ENCODE measurements at places on chromosomes 2 and 18. TPM values are rescaled to one million over a fixed set of nuclear protein-coding genes. Genes with fewer than 3 reads are reported as not detected.
A peak's percentile ranks its signal among the peaks of the same experiment; 100 is the strongest.

CELF4 gene
- total RNA-seq, result not detected

PLEKHA3 gene
- total RNA-seq, result 29.3 TPM

PSMA8 gene
- total RNA-seq, result 1.0 TPM

LCT gene
- 0.10 TPM for total RNA-seq

PASK gene
- total RNA-seq, result 144 TPM

DNA sequence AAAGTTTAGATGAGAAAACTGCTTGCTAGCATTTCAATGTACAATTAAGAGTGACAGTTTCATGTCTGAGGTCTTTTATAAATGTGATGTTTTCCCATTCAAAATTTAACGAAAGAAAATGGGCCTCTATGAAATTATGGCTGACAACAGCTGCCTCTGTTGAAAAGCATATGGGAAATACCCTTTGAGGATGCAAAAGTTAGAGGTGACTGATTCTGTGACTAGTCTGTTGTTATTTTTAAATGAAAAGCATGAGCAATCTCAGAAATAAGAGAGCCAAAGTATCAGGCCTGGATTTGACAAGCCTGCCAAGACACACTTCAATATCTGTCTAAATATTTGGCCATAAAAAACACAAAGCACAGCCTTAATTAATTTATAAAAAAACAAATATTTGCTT is 580.8 kb downstream of the ERBB4 start:
- no peak for DNase-seq

GRCh38 chr2:123073956-123074355 is 951.1 kb upstream of the CNTNAP5 start:
- DNase-seq, result no peak

- DNase-seq, result no peak
Measured at GRCh38 chr18:73110307-73110706, 242.5 kb upstream of the NETO1 start.

- no peak for DNase-seq
Measured at GRCh38 chr2:177129610-177130009, 83.0 kb upstream of the HNRNPA3 start.

DNA sequence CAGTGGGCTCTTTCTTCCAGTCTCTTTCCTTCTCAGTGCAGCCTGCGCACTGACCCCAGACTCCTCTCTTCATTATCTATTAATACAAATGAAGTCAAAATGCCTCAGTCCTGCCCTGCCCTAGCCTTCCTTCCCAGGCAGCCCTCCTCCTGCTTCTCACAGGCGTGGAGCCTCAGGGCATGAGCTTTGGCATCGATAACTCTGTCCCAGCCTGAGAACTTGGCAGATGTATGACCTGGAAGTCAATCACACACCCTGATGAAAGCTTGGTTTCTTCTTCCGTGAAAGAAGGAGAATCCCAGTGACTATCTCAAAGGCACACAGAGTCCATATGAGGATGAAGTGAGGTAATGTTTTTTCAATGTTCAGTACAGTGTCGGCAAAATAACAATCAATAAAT is 600.7 kb upstream of the ID2 start:
- DNase-seq, result no peak

- no peak for DNase-seq
Measured at GRCh38 chr2:43154685-43155084, 71.7 kb downstream of the ZFP36L2 start.

GRCh38 chr2:69086466-69086865 is 73.5 kb downstream of the ANTXR1 start:
- no peak for DNase-seq

DNA sequence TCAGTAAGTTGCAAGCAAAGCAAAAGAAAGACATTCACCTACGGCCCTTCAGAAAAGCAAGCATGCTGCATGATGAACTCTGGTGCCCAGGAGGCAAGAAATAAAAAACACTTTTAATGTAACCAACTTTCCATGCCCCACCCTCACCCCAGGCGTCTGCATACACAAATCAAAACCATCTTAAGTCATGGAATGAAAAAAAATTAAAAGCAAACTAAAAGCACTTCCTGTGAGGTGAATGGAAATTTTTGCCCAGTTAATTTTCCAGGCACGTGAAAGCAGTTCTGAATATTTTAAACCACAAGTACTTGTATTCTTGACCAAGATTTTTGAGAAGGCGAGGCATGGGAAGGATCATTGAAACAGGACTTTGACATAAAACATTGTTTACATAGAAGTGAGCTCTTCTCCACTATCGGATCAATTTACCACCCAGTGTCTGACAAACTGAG is 2.5 kb upstream of the ICOS start:
- DNase-seq, result no peak

DNA sequence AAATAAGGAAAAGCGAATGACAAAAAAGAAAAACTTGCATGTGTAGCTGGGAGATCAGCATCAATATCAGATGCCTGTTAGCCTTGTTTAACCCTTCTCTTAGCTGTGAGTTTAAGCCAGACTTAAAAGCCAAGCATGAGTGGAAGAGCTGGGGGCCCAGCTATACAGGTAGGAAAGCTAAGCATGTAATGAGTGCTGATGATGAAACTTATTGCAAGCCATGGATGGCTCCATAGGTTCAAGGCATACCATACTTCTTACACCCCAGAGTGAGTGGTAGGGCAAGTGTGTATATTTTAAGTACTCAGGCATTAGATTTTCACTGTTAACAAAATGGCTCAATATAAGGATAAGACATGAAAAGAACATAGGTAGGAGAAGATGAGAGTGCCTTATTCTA is 28.0 kb downstream of the RBBP8 start:
- no peak for DNase-seq

GRCh38 chr2:151363709-151364108 is 6.3 kb downstream of the TNFAIP6 start:
- DNase-seq, result peak; percentile 30

- DNase-seq, result no peak
Measured at GRCh38 chr2:64352292-64352691, 101.7 kb upstream of the LGALSL start.

DNA sequence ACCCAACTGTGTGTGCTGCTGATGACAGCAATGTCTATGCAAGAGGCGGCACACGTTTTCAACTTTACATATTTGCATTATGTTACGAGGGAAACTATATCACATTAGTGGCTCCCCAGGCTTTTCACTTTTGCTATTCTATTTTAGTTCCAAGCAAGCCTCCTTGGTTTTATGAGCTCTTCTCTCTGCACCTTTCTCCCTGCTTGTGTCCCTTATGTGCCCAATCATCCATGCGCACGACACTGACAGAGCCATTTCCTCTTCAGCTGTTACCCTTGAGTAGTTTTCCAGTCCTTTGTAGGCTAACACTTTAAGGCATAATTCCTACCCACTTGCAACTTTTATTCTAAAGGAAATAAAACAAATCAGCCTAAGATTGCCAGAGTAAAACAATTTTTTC is 154.3 kb downstream of the TCF4 start:
- DNase-seq, result peak; percentile 29

- no peak for DNase-seq
Measured at GRCh38 chr2:239673641-239674040, 272.8 kb upstream of the HDAC4 start.

- no peak for DNase-seq
Measured at GRCh38 chr2:119230219-119231185, 6.9 kb downstream of the STEAP3 start.

- DNase-seq, result no peak
Measured at GRCh38 chr2:8406271-8406670, 275.6 kb upstream of the ID2 start.

GRCh38 chr18:22640281-22640842 is 222.6 kb upstream of the CTAGE1 start:
- DNase-seq, result no peak

- peak; percentile 38 for DNase-seq
Measured at GRCh38 chr2:206250041-206250897, 24.2 kb upstream of the ZDBF2 start.
